ENCODE measurements at places on chromosomes 1 and 21. TPM values are rescaled to one million over a fixed set of nuclear protein-coding genes. Genes with fewer than 3 reads are reported as not detected.

Gene ZNF678
- 9.0 TPM for total RNA-seq

Gene NPHS2
- not detected for total RNA-seq

Gene SH2D5
- total RNA-seq, result not detected

- no peak for DNase-seq
Observed at GRCh38 chr1:61261595-61261994, 179.2 kb downstream of the NFIA start.

DNA sequence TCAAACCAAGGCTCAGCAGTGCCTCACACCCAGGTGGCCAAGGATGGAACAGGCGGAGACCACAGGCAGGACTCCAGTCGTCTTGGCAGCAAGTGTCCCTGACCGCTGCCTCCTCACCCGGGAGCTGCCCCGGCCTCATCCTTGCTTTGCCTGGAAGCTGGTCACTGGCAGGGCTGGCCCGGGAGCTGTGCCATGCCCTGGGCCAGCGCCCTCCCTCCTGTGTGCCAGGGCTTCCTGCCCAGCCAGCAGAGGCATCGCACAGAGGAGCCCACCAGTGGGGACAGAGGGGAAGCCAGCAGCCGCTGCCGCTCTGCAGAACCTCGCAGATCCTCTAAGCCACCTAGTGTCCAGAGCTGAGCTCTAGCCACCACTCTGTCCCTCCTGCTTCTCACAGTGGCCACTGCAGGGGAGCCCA is 7.8 kb downstream of the CASZ1 start:
- peak; percentile 53 for DNase-seq

GRCh38 chr21:37064841-37065240 is 8.0 kb downstream of the PIGP start:
- no peak for DNase-seq

- no peak for DNase-seq
Observed at GRCh38 chr1:46804027-46804889, 5.4 kb downstream of the CYP4B1 start.

DNA sequence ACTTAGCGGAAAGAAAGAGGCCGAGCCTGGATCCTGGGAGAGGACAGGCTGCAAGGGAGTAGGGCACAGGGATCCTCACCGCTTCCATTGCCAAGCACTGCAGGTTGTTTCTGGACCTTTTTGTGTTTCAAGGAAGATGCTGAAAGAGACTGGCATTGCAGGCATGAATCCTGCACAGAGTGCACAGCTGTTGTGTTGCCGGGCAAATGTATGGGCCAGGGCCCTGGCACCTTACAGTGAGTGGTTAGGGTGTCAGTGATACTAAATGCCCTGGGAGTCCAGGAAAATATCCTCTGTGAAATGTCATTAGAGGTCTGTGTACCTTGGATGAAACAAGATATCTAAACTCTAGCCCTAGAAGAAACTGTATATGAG is 145.5 kb upstream of the FGGY start:
- DNase-seq, result no peak

DNA sequence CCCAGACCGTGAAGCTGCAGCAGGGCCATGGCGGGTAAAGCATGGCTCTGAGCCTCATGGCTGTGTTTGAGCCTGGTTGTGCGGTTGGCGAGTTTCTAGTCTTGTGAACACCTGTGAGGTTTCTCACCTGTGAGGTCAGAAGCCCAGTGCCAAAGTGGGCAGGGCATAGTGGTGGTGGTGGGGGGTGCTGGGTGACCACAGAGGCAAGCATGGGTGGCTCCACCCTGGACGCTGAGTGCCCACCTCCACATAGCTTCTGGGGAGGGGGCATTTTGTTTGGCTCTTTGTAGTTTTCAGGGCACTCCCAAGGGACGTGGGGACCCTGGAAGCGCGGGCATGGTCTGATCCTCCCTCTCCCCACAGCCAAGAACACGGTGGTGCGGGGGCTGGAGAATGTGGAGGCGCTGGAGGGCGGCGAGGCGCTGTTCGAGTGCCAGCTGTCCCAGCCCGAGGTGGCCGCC is 91.1 kb downstream of the TRIM11 start:
- DNase-seq, result peak; percentile 25

- DNase-seq, result no peak
Observed at GRCh38 chr1:201870397-201870796, 18.3 kb upstream of the SHISA4 start.

- no peak for DNase-seq
Observed at GRCh38 chr21:32803651-32804050, 32.1 kb upstream of the PAXBP1 start.

- DNase-seq, result no peak
Observed at GRCh38 chr1:107941531-107941930, 23.4 kb downstream of the VAV3 start.

DNA sequence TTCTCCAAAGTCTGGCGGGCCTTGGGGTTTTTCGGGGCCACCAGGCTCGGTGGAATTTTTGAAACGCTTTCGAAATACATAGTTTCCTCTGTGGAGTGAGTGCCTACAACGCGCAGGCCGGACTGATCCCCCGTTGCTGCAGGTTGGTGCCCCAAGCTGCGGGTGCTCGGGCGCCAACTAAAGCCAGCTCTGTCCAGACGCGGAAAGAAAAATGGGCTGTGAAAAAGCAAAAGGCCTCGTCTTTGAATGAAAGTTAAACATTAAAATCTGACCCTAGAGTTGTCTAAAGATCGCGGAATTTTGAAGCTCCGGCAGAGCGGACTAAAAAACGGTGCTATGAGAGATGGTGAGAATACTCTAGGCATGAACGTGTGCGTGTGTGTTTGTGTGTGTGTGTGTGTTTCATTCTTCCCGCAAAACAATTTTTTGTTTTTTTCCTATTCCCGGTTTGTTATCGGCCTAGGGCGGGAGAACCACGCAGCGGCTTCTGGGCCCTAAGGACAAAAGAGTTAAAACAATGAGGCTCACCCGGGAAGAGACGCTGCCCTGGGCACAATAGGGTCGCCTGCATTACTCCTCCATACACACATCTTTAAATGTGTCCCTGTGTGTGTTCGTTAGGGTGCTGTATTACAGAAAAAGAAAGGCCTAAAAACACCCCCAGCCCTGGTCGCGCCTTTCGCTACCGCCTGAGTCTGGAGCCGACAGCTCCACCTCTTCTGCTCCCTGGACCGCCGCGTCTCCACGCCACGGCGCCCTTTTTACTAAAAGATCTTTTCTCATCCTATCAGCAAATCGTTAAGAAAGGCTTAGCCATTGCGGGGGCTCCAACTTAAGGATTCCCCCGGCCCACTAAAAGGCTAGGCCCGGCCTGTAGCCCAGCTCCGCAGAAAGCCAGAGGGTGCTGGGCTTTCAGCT is 3.2 kb downstream of the TBX15 start:
- no peak for DNase-seq

- no peak for DNase-seq
Observed at GRCh38 chr1:240598216-240599001, 13.5 kb downstream of the GREM2 start.
